NCI-H1694 (cell line): ENCODE measurements at places on chromosomes 1 and 21.

DNA sequence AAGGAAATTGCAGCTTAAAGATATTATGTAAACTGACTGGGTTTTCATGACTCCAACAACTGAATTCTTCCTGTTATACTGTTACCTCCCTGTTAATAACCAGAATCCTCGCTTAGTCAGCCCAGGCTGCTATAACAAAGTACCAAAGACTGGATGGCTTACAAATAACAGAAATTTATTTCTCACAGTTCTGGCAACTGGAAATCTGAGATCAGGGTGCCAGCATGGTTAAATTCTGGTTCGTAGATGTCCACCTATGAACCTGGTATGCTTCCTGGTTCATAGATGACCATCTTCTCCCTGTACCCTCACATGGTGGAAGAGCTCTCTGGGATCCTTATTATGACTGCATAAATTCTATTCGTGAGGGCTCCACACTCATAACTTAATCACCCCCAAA is 8.1 kb upstream of the TCHHL1 start:
- DNase-seq: no peak

GRCh38 chr1:236150311-236150955 is 8.1 kb downstream of the GPR137B start:
- DNase-seq: no peak

- DNase-seq: no peak
These were observed 148.1 kb upstream of the RUNX1 start for GRCh38 chr21:35197191-35197590.

- no peak for DNase-seq
These were observed 73.4 kb upstream of the MCOLN3 start for GRCh38 chr1:85121744-85122143.

GRCh38 chr1:109751531-109752260 is 10.9 kb upstream of the GSTM3 start:
- no peak for DNase-seq

GRCh38 chr1:28441674-28442073 is 64.2 kb upstream of the RCC1 start:
- no peak for DNase-seq

DNA sequence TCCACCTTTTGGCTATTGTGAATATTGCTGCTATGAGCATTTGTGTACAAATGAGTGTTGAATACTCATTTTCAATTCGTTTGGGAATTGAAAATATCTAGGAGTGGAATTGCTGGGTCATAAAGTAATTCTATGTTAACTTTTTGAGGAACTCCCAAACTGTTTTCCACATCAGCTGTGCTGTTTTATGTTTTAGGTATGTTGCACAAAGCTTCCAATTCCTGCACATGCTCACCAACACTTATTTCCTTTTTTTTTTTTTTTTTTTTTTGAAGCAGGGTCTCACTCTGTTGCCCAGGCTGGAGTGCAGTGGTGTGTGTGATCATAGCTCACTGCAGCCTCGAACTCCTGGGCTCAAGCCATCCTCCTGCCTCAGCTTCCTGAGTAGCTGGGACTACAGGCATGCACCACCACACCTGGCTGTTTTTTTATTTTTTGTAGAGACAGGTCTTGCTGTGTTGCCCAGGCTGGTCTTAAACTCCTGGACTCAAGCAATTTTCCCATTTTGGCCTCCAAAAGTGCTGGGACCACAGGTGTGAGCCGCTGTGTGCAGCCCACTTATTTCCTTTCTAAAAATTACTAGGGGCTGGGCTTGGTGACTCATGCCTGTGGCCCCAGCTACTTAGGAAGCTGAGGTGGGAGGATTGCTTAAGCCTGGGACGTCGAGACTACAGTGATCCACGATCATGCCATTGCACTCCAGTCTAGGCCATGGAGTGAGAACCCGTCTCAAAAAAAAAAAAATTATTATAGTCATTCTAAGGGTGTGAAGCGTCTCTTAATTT is 33.4 kb downstream of the TMCC2 start:
- DNase-seq: no peak

DNA sequence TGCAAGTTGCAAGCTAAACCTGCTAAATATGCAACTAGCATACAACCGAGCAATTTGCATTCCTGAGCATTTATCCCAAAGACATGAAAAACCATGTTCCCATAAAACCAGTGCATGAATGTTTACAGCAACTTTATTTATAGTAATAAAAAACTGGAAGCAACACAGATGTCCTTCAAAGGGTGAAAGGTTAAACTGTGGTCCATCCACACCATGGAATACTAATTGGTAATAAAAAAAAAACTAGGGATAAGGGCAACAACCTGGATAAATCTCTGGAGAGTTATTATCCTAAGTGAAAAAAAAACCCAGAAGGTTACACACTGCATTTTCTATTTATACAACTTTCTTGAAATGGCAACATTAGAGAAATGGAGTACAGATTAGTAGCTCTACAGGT is 474.1 kb downstream of the SMYD3 start:
- no peak for DNase-seq

DNA sequence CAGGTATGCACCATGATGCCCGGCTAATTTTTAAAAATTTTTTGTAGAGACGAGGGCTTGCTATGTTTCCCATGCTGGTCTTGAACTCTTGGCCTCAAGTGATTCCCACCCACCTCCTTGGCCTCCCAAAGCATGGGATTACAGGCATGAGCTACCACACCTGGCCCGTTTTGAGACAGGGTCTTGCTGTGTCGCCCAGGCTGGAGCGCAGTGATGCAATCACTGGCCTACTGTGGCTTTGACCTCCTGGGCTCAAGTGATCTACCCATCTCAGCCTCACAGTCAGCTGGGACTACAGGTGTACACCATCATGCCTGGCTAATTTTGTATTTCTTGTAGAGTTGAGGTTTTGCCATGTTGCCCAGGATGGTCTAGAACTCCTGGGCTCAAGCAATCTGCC is 7.5 kb upstream of the SH3D21 start:
- no peak for DNase-seq

DNA sequence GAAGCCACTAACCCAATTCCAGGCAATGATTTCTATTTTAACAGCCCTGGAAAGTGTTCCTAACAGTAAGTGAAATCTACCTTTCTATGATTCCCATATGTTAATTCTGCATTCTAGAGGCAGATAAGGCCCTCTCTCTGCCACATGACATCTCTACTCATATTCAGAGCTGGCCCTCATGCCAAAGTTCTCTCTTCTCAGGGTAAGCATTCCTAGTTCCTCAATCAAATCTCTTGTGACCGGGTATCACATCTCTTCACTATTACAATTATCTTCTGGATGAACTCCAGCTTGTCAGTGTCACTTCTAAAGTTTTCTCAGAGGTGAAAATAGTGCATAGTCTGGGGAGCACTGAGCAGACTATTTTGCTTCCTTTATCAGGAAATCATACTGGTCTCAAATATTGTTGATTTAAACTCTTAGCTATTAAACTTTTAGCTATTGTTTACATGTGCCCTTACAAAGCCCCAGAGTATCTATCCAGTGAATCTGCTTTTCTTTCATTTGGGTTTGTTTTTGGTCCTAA is 66.4 kb upstream of the TNFSF18 start:
- no peak for DNase-seq

DNA sequence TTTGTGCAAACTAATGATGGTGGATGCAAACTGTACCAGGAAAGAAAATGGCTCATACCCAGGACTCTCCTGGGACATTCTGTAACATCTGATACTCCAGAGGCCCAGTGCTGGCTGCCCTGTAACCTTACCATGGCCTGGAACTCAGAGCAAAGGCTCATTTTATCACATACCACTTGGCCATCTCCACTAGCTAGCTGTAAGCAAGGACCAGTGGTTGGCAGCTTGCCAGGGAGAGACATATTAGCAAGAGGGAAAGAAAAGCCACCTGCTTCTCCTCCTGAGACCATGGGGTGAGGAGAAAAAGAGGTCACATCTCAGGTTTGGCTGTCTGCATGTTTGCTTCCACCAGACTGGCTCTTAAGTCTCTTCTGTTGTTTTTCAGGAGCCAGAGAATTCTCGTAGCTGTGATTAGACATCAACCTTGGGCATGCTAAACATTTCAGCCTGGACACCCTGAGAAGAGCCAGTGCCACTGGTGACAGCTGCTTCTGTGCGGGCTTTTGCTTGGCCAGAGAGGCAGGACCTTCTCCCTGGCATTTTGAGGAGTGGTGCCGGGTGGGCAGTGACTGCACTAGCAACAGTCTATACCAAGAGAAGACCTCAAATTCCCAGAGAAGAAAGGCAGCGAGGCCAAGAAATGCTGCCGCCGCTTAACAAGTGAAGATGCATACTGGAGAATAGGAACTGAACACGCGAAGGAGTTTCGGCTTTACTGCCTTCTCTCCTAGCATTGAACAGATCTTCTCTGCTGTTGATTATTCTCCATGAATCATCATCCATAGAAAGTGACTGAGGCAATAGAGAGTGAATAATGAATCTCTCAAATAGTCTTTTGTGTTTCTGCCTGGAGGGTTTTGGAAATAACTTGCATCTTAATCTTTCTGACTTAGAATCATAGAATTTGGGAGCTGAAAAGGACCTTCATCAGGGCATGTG is 6.7 kb upstream of the INKA2 start:
- DNase-seq: no peak

GRCh38 chr1:27665016-27665651 is 6.9 kb downstream of the IFI6 start:
- no peak for DNase-seq

- no peak for DNase-seq
These were observed 203.7 kb downstream of the S1PR1 start for GRCh38 chr1:101440485-101440884.

DNA sequence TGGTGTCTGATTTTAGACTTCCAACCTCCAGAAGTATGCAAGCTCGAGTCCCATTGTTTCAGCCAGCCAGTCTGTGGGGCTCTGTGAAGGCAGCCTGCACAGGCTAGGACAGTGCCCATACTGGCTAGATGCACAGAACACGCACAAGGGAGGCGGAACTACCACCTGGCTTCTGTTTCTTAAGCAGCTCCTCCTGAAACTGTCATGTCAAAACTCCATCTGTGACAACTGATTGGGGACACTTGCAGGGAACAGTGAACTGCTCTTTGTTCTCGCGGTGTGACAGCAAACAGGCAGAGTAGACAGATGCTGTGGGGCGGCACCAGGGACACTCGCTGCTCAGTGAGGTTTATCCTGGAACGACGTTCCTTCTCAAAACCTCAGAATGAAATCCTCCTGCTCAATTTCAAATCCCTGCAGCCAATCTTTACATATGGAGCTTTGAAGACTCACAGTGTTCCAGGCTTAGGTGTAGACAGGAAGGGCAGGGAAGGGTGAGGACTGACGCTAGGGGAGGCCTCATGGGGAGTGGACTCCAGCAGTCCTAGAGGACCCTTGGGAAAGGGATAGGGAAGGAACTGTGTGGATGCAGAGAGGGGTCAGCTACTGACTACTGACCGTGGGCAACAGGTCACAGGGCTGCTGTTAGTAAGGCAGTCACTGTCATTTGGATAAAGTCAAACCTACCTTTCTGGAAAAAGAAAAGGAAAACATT is 73.8 kb downstream of the ERG start:
- no peak for DNase-seq

- no peak for DNase-seq
These were observed at the start of gene DPT for GRCh38 chr1:168728473-168729404. DPT (minus strand) TSS chr1:168729206; CDS start chr1:168729174, 32 bp downstream.

DNA sequence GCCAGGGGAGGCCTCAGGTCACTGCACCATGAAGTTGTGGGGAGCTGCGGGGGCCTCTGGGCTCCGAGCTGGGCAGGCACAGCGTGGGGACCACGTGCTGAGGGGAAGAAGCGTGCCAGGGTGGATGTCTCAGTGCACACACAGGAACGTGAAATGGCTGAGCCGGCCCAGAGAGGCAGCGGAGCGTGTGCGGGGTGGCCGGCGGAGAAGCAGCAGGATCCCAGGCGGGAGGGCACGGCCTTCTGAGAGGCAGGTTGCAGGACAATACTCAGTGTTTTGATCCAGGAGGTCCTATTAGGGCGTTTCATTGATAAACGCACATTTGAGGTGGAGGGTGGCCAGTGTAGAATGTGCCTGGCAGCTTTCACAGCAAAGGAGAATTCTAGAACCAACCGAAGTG is 12.9 kb downstream of the TNFRSF14 start:
- no peak for DNase-seq

- no peak for DNase-seq
These were observed 47.1 kb upstream of the COL6A2 start for GRCh38 chr21:46050668-46051378.

- no peak for DNase-seq
These were observed 88.5 kb downstream of the TTLL7 start for GRCh38 chr1:83910461-83910860.

GRCh38 chr1:50126927-50127715 is 18.4 kb downstream of the ELAVL4 start:
- DNase-seq: no peak

GRCh38 chr1:68231627-68232288 is 565 bp downstream of the WLS start:
- no peak for DNase-seq

GRCh38 chr1:200918006-200918405 is 23.3 kb downstream of the INAVA start:
- no peak for DNase-seq

DNA sequence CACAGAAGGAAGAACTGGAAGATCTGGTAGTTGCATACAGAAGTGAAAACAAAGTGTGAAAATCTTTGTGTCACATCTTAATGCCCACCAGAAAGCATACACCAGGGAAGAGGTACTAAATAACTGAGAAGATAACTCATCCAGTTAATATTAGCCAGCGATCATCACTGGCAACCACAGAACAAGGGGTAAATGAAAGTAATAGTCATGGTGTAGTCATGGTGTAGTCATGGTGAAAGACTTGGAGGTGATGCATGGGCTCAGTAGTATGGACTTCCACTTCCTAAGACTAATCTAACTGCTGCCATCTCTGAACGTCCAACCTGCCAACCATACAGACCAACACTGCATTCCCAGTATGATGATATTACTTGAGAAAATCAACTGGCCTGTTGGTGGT is 481.2 kb upstream of the NR5A2 start:
- no peak for DNase-seq

GRCh38 chr1:98839840-98840239 is 164.8 kb downstream of the PLPPR5 start:
- DNase-seq: no peak

DNA sequence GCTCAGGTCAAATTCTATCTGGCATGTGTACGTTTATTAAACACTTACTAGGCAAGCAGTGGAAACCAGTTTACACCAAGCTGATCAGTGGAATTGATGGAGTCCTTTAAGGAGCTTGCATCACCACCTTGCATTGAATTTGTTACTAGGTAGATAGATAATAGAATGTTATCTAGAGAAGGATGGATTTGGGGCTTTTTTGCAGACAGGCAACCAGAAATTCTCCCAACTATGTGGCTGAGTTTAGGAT is 44.9 kb downstream of the HHAT start:
- no peak for DNase-seq

GRCh38 chr1:26020941-26021646 is 481 bp upstream of the EXTL1 start:
- no peak for DNase-seq

GRCh38 chr1:19495799-19496526 is 10.6 kb upstream of the CAPZB start:
- DNase-seq: no peak

DNA sequence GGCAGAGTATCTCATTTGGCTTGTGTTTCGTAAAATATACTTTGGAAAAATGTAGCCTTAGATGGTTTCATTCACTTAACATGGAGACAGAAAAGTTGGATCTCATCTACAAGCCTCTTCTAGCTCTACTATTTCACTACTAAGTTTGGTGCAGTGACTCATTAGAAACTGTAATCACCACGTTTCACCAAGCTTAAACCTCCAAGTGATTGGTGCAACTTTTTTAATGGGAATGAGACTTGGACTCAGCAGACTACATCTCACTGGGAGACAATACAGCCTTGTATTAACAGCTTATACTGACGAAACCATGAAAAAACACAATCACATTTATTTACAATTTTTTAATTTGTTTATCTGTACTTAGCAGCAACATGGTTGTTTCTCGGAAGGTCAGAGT is 29.9 kb upstream of the NRIP1 start:
- DNase-seq: no peak

- no peak for DNase-seq
These were observed 15.1 kb downstream of the PCP4 start for GRCh38 chr21:39882151-39882838.
